ENCODE measurements at places on chromosomes 3 and 15.

DNA sequence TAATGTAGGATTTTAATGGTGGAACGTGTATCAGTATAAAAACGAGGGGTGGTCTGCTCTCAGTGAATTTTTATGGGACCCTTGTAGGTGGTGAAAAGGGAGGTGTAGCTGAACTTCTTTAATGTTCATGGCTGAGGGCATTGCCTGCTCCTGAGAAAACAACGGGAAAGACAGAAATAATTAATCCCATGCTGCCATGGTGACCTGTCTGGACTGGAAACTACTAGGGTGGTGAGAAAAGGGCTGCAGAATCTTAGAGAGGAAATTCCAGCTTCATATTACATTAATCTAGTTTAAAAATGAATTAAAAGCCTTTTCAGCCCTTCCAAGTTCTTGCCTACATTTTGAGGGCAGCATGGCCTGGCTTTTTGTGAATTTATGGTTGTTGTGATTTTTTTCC is 47.6 kb downstream of the ZBTB38 start:
- no peak for DNase-seq

DNA sequence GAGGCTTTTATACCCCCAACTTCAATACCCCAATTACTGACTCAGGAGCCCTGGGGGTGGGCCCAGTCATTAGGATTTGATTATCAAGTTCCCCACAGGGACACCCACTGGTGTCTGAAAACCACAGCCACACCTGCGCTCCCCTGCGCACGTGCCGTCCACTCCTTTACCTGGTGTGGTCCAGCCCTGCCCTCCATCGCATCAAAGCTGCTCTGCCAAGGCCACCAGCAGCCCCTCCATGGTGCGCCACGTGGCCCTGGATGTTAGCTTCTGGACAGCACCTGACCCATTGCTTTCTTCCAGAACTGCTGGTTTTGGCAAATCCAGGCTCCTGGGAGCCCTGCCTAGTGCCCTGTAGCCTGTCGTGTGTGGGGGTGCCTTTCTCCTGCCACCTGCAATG is 136.3 kb downstream of the NSMCE3 start:
- no peak for DNase-seq

DNA sequence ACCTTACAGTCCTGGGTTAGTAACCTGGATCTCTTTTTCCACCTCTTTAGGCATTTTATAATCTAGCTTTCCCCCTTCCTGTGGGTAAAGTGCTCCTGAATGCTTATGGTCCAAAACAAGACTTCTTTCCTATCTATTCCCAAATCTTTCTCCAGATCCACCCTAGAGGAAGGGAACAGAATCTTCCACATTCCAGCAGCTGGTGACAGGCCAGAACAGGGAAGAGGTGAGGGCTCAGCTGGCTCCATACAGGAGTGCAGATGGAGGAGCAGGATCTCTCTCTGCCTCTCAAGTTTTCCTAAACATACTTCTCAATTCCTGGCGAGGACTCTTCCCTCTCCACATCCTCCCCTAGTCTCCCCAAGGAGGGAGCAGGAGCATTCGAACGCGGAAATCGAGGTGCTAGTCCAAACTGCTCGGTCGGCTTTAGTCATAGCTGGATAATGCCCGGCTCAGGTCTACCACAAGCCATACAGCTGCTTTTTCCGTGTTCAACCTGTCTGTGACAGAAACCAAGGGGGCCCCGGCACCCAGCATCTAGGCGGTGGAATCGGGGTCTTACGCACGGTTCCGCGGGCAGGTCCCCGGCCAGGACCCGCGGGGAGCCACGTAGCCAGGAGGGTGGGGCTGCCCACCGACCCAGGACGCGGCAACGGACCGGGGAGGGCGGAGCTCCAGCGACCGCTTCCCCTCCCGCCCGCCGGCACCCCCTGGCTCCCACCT is 4.0 kb downstream of the RASSF1 start:
- no peak for DNase-seq

DNA sequence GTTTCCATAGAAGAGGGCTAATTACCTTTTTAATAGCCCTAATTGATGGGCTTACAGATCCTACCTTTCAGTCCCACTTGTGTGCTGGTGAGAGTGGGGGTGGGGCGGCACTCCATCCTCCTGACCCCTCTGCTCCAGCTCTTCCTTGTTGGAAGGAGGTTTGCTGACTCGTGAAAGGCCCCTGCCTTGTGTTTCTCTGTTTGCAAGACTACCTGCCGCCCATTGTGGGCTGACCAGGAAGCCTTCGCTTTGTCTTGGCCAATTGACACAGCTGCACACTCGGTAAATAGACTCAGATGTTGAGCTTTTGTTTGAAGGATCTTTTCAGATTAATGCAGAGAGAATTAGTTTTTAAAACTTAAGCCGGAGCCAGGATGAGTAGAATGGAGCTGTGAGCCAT is 197.3 kb upstream of the HES1 start:
- DNase-seq, result no peak

GRCh38 chr3:189902230-189903186 is 218.2 kb downstream of the P3H2 start:
- no peak for DNase-seq

- DNase-seq, result no peak
Measured at GRCh38 chr3:57383406-57383805, 90.9 kb upstream of the ASB14 start.

- peak; percentile 62 for DNase-seq
Measured at GRCh38 chr15:67456677-67457529, 64.0 kb upstream of the C15orf61 start.

- DNase-seq, result no peak
Measured at GRCh38 chr3:25044762-25045710, 383.0 kb upstream of the RARB start.

GRCh38 chr3:142723665-142723967 is 218 bp upstream of the TRPC1 start:
- DNase-seq, result no peak

GRCh38 chr3:122325769-122326168 is 721 bp downstream of the CSTA start:
- no peak for DNase-seq

- DNase-seq, result no peak
Measured at GRCh38 chr15:84749111-84749991, 959 bp downstream of the ZNF592 start.

DNA sequence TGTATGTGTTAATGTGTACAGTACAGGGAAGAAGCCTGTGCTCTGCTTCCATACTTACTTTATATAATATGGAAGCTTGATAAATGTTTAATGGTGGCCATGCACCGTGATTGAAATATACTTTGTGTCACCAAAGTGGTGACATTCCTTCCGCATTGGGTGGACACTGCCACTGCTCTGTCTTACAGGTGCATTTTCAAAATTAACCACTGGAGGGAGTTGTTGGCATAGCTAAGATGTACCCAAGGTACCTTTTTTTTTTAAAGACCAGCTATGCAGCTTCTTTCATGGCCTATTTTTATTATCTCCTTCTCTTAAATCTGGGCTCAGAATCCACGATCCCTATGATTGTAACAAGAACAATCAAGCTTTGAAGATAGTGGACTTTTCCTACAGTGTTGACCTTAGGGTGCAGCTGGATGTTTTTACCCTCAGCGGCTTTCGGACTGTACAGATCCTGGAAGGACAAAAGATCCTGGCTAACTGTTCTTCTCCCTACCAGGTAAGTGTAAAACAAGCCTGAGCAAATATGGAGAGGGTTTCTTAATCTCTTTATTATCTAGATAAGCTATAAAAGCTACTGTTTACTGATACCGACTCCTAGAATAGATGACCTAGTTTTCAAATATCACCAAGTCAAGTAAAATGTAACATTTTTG is 21.6 kb upstream of the PAK6 start:
- no peak for DNase-seq

DNA sequence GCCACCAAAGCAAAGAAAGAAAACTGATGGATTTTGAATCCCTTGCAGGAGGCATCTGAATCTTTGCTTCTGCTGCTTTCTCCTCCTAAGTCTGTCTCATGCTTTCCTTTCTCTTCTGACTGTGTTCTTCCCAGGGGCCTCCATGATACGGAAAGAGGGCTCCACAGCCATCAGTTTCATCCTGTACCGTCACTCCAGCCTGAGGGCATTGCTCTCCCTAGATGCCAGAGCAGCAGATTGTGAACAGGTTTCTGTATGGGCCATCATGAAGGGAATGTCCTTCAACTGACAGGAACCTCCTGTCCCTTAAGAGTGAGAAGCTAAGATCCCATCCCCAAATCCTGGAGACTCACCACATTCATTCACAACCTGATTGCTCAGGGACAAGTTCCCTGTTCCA is 59.2 kb downstream of the KBTBD12 start:
- no peak for DNase-seq

GRCh38 chr3:133570139-133570936 is 3.1 kb upstream of the CDV3 start:
- DNase-seq, result no peak
